ENCODE measurements at places on chromosomes 16 and 17.

GRCh38 chr16:27189335-27189972 is 13.9 kb upstream of the KDM8 start:
- no peak for DNase-seq

GRCh38 chr17:40417258-40417608 is 463 bp downstream of the TOP2A start:
- peak; percentile 42 for DNase-seq

- no peak for DNase-seq
These were observed 291.2 kb upstream of the SALL1 start for GRCh38 chr16:51442141-51442870.

DNA sequence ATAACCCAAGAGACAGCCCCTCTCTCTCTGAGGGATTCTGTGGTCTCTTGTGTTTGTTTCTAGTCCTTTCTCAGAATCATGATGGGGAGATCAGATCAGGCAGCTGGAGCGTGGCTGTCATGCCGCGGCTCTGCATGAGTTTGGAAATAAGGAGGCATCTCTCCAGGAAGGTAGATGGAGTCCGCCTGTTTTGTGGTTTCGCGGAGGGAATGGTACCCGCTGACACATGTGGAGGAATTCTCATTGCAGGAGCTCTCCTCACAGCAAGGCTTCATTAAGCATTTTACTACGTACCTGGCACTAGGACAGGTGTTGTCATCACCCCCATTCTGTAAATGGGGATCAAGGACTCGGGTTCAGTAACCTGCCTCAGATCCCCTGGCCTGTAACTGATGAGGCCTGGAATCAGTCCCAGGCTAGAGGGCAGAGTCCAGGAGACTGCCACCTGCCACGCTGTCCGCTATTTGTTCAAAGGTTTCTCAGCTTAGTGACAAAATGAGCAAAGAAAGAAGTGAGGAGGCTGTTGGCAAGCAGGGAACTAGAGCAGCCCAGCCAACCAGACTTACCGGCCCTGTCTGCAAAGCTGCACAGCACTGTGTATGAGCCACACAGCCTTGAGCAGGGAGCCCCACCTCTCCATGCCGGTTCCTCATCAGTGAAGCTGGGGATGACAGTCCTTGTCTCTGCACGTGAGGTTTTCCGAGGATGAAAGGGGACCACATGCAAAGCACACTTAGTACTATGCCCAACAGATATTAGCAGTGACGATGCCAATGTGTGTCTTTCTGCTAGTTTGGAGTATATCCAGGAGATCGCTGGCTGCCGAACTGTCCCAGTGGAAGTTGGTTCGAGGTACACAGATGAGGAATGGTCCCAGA is 11.0 kb downstream of the KDM8 start:
- DNase-seq: no peak

DNA sequence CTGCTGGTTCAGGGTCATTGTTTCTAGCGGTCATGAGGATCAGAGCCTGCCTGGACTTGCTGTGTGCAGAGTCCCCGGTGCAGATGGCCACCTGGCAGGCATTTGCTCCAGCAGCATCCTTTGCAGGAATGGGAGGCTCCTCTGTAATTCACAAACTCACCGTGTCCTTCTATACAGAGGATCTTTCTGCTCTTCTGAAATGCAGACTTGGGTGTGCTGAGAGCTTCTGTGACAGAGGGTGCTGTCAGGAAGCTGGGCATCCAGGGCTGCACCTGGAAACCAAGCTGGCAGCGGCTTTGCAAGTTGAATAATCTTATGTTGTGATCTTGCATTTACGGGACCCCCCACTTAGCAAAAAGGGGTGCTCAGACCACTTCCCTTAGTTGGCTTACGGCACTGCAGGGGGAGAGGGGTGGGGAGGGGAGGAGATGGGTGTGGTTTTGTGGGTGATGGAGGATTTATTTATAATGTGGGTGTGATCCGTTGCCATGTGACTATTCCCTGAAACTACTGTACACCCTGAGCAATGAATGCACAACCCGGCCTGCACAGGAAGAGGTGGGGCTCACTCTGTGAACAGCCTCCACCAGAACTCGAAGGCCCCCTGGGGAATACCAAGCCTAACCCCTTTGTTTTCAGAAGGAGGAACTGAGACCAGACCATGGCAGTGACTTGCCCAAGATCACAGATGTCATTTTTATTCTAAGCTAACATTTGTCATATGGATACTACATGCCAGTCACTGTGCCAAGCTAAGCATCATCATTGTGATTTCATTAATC is 178.3 kb downstream of the PRKCB start:
- peak; percentile 34 for DNase-seq

DNA sequence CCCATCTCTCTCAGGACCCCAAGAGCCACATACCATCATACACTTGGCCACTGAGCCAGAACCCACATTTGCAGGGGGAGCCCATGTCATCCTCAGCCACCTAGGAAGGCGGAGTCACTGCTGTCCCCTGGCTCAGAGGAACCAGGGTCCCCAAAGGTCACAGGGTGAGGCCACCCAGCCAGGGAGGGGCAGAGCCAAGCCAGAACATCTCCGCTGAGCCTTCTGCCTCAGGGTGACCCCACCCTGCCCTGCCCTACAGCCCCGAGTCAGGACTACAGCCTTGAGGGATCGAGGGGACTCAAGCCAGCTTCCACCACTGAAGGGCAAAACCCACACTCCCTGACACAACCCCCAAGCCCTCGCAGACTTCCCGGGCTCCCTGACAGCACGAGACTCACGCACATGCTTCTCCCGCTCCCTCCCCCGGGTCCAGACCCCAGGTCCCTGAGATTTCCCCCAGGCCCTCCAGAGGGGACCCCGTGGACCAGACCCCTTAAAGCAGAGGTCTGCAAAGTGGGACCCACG is 17.4 kb downstream of the PIEZO1 start:
- no peak for DNase-seq
